Right forelimb (tissue), 1 donor: ENCODE measurements at places on chromosomes 2 and 18.

DNA sequence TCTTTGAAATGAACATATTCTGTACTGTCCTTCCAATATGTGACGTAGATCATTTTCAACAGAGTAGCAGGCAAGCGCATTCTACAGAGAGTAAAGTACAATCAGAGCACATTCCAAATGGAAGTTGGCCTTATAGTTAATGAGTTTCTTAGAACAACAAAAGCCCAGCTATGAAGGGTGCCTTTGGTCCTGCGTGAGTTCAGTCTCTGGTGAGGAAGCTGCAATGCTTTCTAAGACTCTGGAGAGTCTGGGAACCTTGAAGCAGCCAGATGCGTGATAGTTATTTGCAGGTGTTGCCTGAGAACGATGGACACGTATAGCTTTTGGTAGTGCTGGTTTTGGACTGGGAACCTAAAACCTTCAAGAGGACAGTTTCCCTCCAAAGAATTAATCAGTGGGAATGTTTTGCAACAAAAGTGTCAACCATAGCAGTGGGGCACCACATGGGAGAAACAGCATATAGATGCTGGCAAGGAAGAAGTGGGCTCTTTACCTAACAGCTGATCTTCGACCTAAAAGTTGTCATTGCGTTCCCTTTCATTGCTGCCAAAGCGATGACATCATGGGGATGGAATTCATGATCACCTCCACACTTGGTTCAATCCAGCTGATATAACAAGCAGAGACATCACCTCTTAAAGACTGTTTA is 9.3 kb upstream of the SNORC start:
- DNase-seq = no peak

DNA sequence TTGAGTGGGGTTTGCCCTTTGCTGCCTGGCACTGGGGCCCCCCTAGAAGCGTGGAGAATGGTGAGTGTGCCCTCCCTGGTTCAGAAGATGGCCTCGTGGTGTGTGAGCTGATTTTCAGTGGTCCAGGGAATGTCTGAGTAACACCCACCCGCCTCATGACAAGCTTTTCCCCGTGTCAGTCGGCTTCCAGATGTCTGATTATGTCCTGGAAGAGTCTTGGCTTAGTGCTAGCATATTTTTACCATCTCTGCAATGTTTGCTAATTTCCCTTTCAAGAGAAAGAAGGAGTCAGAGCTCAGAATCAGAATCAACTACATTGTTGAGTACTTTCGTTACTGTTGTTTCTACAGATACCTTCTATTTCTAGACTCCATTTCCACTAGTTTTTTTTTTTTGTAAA is 214.7 kb downstream of the SEPTIN10 start:
- no peak for DNase-seq

GRCh38 chr2:163800951-163801381 is 65.2 kb upstream of the FIGN start:
- peak; percentile 59 for DNase-seq

DNA sequence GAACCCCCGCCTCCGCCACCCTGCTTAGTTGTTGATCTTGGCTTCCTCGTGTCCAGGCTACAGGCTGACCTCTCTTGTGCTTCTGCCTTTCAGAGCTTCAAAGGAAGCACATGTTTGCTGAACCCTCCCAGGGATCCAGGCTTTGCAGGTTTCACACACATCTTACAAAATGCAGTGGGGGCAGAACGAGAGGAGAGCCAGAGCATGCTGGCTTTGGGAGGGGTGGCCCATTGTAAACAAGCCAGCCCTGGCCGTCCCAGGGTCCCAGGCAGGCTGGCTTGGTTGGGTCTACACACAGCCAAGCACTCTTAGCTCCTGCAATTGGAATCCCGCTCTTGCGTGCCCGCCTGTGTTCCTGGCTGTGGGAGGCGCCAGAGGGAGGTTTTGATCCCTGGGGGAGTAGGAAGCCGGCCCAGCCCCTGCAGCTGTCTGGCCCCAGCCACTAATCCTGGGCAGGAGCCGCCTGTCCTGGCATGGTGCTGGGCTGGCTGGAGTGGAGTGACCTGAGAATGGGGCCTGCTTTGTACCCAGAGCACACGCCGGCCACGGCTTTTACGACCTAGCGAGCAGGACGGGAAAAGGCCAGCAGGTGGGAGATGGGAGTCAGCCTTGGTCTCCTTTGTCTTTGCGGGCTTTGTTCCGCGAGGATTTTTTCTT is 53.9 kb downstream of the SH3BP4 start:
- peak; percentile 75 for DNase-seq

DNA sequence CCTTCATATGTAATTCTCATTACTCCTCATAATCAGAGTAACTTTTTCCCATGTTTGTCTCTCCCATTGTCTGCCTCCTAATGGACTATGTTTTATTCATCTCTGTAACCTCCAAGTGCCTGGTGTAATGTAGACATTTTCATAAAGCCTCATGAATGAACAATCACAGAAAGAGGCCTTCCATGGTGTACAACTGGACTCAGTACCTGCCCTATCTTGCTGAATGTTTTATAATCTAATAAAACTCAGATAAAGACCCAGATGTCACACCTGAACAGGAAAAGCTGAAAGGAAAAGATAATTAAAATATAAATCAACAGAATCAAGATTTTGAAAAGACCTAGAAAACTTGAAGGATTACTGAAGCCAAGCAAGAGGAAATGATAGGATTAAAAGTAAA is 36.7 kb downstream of the RAB1A start:
- DNase-seq = no peak

GRCh38 chr18:8121942-8122480 is 487.2 kb upstream of the RAB12 start:
- DNase-seq = no peak

- DNase-seq = no peak
Observed at GRCh38 chr2:8484502-8485283, 197.2 kb upstream of the ID2 start.

DNA sequence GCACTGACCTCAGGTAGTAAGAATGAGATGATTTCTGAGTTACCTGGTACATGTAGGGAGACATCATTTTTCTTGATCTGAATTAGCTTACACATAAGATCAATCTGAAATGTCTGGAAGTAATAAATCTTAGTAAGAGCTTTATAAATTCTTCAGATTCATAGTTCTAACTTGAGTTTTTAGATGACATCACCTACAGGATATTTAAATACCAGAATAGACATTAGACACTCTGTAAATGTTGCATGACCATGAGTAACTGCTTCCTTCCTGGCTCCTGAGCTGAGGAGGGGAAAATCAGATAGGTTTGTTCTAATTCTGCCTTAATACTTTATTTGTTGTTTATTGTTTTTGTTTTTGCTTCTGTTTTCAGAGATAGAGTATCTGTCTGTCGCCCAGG is 181.8 kb downstream of the PHLPP1 start:
- DNase-seq = no peak

DNA sequence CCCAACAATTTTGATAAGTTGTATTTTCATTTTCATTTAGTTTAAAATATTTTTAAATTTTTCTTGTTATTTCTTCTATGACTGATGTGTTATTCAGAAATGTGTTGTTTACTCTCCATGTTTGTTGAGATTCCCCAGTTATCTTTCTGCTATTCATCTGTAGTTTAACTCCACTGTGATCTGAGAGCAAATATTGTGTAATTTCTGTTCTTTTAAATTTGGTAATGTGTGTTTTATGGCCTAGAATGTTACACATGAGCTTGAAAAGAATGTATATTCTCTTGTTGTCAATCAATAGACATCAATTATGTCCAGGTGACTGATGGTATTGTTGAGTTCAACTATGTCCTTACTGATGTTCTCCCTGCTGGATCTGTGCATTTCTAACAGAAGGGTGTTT is 188.2 kb downstream of the CYP26B1 start:
- DNase-seq = no peak

GRCh38 chr2:160207804-160208654 is 8.0 kb upstream of the ITGB6 start:
- peak; percentile 53 for DNase-seq

DNA sequence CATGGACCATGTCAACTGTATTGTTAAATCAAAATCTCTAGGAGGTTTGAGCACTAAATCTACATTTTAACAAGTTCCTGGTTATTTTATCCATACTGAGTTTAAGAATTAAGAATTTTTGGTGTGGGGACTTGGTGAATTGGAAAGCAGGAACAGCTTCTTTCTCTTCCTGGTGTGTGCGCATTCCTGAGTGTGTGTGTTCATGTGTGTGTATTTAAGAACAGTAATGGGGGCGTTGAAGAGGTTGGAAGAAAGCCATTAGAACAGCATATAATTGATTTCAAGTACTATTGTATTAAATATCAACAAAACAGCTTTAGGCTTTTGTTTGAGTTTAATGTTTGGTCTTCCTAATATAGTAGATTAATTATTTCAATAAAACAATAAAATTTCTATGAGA is 801.3 kb upstream of the ID2 start:
- no peak for DNase-seq

- no peak for DNase-seq
Observed at GRCh38 chr2:124822516-124822915, 797.4 kb downstream of the CNTNAP5 start.

DNA sequence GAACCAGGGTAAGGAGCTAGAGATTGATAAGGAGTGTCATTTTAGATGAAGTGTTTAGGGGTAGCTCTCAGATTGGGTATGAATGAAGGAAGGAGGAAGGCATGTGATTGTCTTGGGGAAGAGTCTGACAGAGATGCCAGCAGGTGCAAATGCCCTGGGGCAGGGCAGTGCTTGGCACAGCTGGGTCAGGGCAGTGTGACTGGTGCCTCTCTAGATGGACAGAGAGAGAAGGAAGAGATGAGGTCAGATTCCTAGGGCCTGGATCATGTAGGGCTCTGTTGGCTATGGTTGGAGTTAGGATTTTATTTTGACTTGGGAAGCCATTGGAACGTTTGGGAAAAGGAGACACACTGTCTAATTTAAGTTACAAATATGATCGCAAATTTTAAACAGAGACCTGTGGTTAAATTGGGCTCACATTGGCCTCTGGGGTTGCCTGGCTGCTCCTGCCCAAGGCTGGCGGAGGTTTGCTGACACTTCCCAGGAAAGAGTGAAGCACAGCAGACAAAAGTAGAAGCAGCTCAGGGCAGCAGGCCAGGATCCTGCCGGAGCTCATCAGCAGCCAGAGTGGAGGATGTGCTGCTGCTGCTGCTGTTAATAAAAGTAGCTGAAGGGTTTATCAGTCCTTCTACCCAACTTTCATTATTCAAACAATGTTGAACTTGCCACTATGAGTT is 32.7 kb upstream of the FHL2 start:
- peak; percentile 69 for DNase-seq
